ENCODE measurements at places on chromosomes 11 and 22.

DNA sequence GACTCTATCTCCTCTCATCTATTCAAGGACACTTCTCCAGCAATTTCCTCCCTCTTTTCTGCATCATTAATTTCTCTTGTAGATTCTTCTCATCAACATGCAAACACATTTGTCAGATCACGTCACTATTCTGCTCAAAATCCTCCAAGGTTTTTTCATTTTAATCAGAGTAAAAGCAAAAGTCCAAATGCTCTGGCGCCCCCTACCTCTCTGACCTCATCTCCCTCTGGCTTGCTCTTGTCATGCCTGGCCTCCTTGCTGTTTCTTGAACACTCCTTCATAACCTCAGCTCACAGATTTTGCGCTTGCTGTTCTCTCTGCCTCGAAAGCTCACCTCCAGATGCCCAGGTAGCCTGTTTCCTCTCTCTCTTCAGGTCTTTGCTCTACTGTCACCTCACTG, 22.4 kb downstream of the RTCB start:
- DNase-seq: no peak

DNA sequence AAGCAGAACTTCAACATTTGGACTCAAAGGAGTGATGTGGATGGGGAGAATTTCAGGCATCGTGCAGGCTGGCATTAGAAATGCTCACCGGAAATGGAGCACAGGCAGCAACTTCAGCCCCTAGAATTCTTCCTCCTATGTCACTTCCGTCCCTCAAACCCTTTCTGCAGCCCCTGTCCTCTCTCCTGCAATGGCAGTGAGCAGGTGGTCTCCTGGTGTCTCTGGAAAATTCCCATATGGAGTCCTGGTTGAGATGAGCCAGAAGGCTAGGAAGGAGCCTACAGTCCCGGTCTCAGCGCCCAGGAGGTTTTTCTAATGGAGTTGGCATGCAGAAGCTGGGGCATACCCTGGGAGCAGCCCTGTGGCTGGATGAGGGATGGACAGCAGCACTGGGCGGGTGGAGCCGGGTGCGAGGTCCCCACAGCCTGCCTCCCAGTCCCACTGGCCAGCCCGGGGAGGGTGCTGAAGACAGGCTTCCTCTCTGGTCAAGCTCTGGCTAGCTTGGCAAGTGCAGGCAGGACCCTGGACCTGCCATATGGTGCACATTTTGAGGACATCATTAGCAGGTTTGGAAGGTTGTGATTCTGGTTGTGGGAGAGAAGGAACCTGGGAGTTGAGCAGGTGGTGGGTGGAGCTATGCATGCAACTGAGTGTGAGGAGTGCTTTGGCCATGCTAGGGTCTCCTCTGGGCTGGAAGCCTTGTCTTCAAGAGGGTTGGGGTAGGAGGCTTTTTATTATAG, 59.8 kb upstream of the B3GAT1 start:
- no peak for DNase-seq

GRCh38 chr22:49801391-49802060, 26.1 kb downstream of the BRD1 start:
- no peak for DNase-seq

DNA sequence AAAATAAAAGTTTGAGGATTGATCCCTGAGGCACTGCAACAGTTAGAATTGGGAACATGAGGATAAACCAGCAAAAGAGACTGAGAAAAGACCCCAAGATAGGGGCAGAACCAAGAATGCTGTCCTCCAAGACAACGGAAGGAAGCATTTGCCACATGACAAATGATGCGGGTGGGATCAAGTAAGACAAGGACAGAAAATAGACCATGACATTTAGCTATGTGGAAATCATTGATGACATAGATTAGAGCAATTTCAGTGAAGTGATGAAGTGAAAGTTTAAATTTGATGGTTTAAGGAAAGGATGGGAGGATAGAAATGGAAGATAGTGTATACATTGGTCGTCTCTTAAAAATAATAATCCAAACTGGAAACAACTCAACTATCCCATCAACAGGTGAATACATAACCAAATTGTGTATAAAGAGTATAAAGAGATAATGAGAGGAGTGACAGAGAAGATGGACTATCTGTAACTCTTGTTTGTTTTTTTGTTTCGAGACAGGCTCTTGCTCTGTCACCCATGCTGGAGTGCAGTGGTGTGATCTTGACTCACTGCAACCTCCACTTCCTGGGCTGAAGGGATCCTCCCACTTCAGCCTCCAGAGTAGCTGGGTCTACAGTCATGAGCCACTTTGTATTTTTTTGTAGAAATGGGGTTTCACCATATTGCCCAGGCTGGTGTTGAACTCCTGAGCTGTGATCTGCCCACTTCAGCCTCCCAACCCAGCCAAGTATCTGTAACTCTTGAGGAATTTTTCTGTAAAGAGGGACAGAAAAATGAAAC, 48.7 kb upstream of the FDX1 start:
- no peak for DNase-seq

DNA sequence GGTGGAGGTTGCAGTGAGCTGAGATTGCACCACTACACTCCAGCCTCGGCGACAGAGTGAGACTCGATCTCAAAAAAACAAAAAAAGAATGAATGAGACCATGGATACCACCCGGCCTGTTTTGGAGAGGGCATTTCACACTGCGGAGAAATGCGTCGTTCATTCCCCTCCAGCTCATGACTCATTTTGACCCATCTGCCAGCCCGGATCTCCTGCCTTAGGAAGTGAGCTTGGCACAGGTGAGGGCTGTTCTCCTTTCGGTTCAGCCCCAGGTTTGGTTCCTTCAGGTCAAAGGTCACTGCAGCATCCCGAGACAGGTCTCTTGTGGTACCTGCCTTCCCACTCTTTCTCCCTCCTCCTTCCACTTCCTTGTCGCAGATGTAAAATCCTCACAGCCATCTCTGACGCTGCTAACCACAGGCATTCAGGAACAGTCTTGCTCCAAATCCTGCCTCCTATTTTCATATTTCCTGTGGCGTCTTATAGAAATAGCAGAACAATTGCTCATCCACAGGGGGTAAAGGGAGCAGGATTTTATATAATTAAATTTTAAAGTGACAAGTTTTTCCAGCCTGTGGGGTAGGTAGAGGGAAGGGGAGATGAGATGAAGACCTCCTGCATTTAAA, 517.9 kb downstream of the NTM start:
- no peak for DNase-seq

DNA sequence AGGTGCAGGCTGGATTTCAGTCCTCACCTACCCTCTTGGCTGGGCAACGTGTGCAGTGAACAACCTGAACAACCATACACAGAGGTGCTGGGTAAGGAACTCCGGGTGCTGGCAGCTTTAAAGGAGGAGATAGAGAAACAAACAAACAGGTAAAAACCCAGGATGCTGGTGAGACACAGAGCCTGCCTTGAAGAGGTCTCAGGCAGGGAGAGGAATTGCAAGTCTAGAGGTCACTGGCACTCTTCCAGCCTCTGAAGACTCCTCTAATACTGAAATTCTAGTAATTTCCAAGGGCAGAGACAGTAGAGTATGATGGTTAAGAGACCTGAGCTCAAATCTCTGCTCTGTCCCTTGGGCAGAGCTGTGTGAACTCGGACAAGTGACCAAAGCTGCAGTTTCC, 192.5 kb downstream of the CEP164 start:
- no peak for DNase-seq

GRCh38 chr11:133343951-133344350, 188.3 kb downstream of the OPCML start:
- DNase-seq: no peak

DNA sequence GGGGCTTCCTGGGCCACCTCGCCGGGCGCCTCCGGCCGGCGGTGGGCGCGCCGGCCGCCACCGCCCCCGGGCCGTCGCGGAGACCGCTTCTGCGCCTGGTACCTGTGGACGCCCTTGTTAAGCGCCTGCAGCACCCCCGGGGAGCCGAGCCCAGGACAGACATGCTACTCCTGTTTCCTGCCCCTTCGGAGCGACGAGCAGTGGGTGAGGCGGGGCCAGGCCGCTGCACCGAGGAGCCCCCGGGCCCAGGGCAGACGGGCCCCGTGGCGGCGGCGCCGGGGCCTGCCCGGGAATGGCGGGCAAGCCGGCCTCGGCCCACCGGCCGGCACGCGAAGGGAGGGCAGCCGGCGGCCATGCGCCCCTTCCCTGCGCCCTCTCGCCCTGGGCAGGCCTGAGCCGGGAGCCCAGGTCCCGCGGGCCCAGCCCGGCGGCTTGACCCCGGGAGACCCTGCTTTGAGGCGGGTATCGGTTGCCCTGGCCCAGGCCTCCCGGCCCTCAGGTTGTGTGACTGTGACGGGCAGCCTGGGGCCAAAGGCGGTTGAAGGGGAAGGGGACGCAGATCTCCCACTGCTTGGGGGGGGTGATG, 789 bp upstream of the KDM2A start:
- DNase-seq: peak; percentile 41

- no peak for DNase-seq
Measured at GRCh38 chr22:40312050-40312449, 34.2 kb upstream of the ADSL start.

- DNase-seq: no peak
Measured at GRCh38 chr22:19056951-19057401, 65.2 kb downstream of the DGCR2 start.

GRCh38 chr11:69141742-69142141, 14.0 kb upstream of the SMIM38 start:
- DNase-seq: no peak

DNA sequence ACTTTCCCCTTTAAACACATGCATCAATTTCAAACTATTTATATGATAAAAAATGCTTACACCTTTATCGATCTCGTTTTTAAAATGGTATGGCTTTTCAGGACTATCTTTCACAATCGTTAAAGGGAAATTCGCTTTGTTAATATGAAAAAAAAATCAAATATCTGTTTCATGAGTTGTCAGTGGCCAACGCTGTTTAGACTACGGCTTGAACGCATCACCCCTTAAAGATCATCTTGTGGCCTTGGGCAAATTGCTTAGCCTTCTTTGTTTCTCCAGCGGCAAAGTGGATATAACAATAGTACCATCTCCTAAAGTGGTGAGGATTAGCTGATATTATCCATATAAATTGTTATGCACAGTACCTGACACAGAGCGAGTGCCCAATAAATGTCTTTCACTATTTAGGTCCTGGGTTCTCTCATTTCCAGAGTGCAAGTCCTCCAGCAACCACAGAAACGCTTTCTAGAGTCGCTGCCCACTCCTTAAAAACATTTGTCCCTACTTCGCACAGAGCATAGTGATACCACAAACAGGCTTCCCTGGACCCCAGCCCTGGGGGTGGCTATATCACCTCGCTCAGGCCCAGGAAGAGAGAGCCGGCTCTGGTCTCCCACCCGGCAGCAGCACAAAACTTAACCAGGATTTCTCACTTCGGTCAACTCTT, 904 bp downstream of the SLC35F2 start:
- DNase-seq: no peak

GRCh38 chr11:69997352-69997751, 80.8 kb upstream of the ANO1 start:
- DNase-seq: no peak

GRCh38 chr11:121448431-121448941, 3.6 kb upstream of the SORL1 start:
- no peak for DNase-seq

DNA sequence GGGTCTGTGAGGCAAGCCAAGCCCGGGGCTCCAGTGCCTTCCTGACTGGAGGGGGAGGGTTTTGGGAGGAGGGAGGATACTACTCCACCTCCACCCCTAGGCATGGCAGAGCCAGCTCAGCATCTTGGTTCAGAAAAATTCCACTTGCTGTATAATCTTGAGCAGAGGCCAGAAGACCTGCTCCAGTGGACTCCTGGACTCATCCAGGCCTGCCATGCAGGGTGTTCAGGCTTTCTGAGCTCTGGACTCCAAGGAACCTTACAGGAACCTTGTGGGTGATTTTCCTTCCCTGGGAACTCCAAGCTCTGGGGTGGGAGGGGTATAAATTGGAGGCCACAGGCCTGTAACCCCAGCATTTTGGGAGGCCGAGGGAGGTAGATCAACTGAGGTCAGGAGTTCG, 9.4 kb downstream of the CSDC2 start:
- DNase-seq: no peak

DNA sequence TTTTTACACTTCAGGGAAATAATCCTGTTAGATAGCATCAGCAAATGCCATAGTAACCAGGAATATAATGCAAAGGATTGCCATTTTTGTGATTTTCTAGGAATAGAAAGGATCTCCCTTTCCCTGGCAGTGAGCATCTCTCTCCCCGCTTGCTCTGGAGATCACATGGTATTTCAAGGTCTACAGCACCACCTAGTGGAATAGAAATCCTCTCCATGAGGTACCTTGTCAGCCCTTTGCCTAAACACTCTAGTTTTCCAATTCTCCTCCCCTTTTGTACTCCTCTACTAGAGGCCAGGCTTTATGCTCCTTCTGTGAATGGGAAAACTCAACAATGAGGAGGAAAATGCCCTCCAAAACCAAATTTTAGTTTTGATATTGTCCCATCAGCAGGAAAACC, 78.4 kb downstream of the XRRA1 start:
- no peak for DNase-seq

- no peak for DNase-seq
Measured at GRCh38 chr11:70243912-70244652, 26.4 kb upstream of the PPFIA1 start.

GRCh38 chr11:116927163-116927974, 89.9 kb upstream of the APOA1 start:
- peak; percentile 18 for DNase-seq

DNA sequence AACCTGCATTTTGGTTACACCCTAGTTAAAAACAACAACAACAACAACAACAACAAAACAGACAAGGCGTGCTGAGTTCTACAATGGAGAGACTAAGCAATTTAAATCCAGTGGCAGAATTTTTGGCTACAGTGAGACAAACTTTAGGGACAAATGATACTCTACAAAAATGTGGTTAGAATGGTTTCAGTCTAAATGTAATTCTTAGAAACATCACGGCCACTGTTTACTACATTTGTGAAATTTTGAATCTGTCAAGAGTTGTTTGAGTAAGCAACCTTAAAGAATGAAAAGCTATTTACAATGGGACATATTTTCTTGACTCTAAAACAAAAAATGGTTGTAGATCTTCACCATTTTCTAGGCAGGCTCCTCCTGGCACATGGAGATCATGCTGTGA, 259.4 kb downstream of the SWAP70 start:
- DNase-seq: no peak

- peak; percentile 37 for DNase-seq
Measured at GRCh38 chr11:721741-722345, 15.8 kb downstream of the EPS8L2 start.

DNA sequence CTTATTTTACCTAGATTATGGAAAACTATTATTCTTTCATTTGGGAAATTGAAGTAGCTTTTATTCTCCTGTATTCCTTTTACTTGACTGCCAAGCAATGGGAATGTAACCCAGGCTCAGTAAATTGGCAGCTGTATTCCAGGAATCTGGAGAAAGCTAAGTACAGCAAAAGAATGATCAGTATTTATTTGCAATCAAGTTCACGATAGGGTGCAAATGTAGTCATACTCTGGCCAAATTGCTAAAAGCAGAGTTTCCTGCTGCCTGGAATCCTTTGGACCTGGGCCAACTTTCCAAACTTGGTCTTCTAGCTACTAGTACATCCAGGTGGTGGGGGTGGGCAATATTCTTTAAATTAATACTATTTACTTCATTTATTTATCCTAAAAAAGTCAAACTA, 286.0 kb upstream of the CTSC start:
- DNase-seq: no peak

- DNase-seq: no peak
Measured at GRCh38 chr22:30680991-30681770, 13.5 kb upstream of the OSBP2 start.
